Amniotic stem cell (primary cell): ENCODE measurements at places on chromosomes 4 and X.

DNA sequence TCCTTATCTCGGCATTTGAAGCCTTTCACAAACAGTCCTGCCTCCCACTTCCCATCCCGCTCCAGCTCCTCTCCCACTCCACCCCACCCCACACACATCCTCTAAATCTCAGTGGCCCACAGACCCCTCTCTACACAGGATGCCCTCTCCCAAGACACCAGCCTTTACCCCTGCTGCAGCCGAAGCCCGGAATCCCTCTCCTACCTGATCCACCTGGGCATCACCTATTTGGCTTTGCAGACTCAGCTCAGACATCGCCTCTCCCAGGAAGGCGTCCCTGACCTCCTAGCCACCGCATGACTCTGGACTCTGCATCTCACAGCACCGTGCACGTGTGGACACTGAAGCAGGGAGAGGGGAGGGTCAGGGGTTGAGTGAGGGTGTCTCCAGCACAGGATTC, 11.5 kb downstream of the PPP2R2C start:
- no peak for DNase-seq

DNA sequence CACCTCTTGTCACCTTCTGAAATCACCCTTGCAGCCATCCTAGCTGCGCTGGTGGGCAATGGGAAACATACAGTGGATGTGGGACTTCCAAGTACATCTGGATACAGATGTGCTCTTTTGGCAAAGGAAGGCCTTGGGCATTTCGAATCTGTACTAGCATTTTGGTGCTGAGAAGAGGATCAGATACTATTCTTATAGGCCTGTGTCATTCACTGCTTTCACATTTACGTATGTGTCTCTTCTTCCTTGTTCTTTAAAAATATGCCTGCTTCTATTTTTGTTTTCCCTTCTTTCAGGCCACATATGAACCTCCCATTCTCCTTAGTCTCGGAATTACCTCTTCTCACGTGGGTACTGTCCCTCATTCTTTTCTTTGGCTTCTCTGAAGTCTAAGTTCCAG, 53.1 kb downstream of the EFNB1 start:
- DNase-seq: no peak

- no peak for DNase-seq
Measured at GRCh38 chr4:101718810-101719209, 71.7 kb upstream of the BANK1 start.

- DNase-seq: no peak
Measured at GRCh38 chr4:115675719-115676118, 562.3 kb upstream of the NDST4 start.

DNA sequence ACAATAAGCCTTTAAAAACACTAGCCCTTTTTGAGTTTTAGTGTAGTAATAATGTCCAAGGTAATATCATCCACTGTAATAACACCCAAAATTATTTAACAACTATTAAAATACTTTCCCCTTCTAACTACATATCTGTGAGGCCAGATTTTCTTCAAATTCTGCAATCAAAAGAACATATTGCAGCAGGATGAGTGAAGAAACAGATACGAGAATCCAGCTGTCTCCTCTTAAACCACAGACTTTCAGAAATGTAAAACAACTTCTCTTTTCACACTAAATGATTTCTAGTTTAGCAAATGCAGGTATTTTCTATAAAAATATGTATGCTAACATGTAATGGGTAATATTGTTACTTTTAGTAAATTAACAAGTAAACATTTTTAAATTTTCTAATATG, 148.9 kb downstream of the PRDM5 start:
- DNase-seq: no peak

GRCh38 chr4:145178740-145179280, 1.6 kb downstream of the OTUD4 start:
- DNase-seq: no peak

DNA sequence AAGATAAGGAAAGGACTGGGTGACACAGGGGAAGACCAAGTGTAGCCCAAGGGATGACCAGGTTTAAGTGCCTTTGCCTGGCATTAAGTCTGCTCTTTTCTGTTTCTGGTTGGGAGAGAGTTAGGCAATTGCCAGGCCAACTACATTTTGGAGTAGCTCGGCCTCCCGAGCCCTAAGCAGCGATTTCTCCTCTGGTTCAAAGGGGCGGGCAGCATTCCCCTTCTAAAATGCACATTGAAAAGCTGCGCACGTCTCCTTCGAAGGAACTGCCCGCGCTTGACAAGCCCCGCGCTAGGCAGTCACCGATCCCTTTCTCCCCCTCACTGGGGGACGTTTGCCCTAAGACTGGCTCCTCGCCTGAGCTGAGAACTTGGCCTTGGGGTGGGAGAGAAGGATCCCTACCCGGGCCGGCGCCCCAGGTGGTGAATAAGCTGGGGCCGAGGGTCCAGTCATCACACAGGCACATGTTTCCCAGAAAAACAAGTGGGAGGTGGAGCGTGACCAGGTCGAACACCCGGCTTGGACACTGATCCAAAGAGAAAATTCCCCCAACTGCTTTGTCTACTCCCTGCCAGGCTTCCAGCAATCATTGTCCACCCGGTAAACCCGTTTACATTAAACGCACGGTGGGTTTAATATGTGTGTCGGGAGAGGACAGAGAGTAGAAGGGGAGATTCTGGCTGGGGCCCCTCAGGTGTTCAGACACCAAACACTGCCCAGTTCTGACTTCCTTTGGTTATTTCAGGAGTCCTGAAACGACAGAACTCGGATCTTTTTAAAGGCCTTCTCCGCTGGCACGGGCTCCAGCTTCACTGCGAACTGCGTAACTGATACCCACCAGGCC, 4.0 kb downstream of the ARX start:
- DNase-seq: no peak

GRCh38 chr4:66014146-66014765, 344.0 kb upstream of the EPHA5 start:
- no peak for DNase-seq

GRCh38 chr4:176270669-176271068, 1.6 kb upstream of the ASB5 start:
- peak; percentile 98 for DNase-seq

- DNase-seq: no peak
Measured at GRCh38 chrX:143455046-143455445, 62.2 kb downstream of the SPANXN3 start.

DNA sequence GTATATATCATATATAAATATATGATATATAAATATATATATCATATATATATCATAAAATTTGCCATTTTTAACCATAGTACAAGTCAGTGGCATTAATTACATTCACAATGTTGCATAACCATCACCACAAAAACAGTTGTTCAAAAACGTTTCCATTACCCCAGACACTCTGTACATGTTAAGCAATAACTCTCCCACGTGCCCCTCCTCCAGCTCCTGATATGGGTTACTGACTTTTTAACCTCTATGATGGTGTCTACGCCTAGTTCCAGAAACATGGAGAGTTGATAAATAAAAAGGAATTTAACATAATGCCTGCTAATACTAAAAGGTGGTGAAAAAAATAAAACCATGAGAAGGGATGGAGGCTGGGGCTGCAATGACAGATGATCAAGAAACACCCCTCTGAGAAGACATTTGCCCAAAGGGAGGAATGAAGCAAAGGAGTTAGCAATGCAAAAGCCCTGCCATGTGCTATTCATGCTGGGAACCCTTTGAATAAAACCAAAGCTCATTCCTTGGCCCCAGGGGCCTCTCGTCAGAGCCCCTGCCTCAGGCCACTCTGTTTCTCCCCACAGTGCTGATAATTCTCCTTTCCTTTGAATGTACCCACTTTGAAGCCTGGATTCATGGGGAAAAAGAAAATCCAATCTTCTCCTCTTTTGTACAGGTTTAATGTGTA, 144.3 kb downstream of the NWD2 start:
- DNase-seq: no peak

GRCh38 chr4:100985576-100985975, 361.8 kb downstream of the PPP3CA start:
- DNase-seq: no peak

DNA sequence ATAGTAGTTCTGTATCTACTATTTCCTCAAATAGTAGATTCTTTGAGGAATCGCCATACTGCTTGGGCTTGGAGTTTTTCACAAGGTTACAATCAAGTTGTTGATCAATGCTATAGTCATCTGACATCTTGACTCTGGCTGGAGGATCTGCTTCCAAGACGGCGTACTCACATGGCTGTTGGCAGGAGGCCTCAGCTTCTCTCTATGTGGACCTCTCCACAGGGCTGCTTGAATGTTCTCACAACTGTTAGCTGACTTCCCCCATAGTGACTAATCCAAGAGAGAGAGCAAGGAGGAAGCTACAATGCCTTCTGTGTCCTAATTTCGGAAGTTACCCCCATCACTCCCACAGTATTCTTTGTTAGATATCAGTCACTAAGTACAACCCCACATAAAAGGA, 10.3 kb downstream of the EGFL6 start:
- no peak for DNase-seq

GRCh38 chrX:150085881-150086280, 147.6 kb upstream of the EOLA2 start:
- DNase-seq: no peak

DNA sequence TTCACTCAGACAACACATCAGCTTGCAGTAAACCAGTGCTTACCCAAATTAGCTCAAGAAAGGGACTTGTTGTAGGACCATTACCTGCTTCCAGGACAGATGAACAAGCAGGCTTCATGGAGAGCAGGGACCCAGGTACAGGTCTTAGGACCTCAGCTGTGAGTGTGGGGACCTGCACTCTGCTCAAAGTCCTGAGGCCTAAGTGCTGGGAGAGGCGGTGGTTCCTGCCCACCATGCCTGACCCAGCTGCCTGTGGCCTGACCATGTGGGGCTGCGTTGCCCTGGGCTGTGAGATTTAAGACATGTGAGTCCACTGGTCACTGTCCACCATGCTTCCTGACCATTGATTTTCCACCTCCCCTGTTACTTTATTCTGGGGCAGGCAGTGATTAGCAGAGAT, 140.2 kb downstream of the DCLK2 start:
- DNase-seq: no peak

DNA sequence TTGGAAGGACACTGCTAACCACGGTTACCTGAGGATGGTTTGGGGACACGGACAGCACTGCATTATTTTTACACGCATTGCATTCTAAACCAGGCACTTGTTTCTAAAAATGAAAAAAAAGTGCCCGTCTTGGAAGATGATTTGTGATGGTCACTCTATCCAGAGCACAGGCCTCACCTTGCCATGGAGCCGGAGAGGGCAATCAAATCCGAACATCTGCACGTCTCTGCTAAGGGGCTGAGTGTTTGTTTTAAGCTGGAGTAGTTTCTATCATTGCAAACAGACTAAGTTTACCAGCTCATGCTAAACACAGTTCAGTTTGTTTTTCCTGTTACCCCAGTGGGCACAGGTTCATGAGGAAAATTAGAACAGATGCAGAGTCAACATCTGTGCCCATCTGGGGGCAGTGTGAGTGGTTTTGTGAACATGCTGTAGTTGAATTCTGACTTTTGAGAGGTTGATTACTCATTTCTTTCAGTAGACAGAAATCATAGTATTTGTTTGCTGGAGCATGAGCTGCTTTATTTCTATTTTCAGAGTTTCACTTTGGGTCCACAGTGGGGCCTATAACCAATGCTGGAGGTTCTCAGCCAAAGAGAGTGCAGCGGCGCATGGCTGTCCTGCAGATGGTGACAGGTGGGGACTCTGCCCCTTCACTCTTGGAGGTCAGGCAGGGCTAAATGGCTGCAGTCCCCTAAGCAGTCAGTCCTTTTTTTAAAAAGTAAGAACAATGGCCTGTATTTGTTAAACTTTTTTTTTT, 65.4 kb upstream of the ENPP6 start:
- DNase-seq: no peak

- DNase-seq: peak; percentile 36
Measured at GRCh38 chr4:109921384-109921808, 8.7 kb downstream of the EGF start.

DNA sequence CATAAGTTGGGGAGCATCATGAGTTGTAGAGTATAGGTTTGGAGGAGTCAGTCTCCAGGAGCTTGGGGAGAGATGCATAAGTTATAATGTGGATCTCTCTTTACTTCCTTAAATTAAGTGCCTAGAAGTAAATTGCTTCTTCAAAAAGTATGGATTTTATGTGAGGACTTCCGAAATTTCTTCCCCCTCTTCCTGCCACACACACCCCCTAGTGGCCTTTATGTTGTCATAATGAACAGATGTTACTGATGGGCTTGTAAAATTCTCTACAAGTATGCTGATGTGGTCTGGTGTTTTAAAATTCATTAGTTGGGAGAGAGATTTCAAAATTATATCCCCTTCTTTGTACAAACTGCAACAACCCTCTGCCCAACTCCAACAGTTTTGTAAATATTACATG, 2.3 kb upstream of the METTL14 start:
- peak; percentile 4 for DNase-seq

DNA sequence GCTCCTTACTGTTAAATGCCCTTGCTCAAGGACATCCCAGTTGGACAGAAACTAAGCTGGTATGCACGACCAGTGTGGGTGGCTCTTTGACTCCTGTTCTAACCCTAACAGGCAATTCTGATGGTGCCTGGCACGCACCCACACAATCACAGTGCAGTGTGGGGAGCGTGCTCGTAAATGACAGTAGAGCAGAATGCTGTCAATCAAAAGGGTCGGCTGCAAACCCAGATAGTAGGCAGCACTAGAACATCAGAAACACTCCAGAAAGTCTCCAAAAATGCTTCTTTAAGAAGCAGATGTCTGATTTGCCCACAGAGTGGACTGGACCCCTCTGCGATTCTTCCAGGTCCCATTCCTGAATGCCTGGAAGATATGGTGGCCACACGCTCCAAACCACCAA, 37.6 kb upstream of the MTM1 start:
- DNase-seq: no peak

- DNase-seq: no peak
Measured at GRCh38 chr4:8321771-8322170, 52.2 kb downstream of the HTRA3 start.

DNA sequence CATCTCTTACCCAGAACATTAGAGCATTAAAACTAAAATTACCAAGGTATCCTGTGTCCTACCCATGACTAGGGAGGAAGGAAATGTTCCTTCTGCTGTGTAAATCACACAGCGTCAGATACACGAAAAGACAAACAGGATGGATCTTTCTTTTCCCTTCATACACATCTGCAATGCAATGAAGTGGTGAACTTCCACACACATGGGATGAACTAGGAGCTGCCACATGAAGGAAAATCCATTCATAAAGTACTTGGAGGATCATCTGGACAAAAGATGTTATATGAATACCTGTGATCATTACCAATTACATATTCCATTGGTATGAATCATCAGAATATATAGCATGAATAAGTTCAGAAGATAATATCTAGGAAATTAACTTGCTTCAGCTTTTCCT, 46.2 kb downstream of the LDB2 start:
- no peak for DNase-seq

DNA sequence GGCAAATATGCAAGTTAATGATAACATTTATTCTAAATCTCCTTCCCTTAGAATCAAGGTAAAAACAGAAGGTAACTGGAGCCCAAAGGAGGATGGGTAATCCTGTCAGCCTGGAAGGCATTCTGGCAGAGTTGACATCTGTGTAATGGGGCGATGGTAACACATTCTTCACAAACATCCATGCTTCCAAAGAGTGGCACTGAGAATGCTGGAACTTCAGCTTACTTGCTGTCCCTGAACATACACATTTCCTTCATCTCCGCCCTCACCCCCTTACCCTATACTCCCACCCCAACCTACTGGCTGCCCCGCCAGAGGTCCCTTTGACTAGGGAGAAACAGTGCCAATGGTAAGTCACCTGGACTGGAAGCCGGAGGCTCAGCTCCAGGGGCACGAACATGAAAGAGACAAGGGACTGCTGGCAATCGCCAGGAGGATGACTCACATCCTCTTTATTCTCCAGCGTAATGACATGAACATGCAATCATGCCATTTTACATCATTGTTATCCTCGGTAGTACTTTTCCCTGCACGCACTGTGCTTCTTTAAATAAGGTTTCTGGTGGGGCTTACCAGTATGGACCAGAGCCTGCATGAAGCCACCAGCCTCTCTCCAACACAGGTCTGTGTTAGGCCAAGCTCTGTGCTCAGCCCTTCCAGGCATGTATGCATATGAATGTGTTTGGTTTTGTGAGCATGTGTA, 694.2 kb upstream of the TENM3 start:
- no peak for DNase-seq
